Ascending aorta (tissue), 2 donors: ENCODE measurements at places on chromosomes 6 and 20.

DNA sequence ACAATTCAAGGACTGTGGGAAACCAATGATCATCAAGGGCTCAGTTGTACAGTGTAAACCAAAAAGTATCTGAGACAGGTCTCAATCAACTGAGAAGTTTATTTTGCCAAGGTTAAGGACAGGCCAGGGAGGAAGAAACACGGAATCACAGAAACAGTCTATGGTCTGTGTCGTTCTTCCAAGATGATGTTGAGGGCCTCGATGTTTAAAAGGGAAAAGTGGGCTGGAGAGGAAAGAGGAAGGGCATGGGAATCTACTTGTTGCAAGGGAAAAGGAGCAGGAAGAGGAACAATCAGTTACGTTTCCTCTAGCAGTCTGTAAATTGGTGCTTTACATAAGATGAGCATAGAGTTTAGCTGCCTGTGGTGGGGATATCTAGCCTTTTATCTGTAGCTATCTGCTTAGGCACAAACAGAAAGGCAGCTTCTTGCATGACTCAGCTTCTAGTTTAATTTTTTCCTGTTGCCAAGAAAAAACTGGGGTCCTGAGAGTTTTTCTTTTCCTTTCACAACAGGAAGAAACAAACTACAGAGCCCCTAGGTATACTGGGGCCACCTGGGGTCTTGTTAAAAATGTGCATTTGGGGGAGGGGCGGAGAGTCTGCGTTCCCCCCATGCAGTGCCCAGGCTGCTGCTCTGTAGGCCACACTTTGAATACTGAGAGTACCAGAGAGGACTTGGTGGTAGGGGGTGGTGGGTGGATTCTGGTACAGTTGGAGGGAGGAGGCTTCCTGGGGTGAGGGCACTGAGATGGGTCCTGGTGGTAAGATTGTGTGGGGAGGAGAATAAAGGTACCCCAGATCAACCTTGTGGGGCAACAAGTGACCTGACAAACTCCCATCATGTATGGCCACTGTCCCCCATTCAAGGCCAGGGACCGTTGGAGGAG lies 35.3 kb upstream of the EZR start:
- no peak for DNase-seq

GRCh38 chr6:135972586-135972985 lies 121.1 kb downstream of the PDE7B start:
- no peak for DNase-seq

GRCh38 chr6:101683884-101684283 lies 290.4 kb downstream of the GRIK2 start:
- DNase-seq: no peak

GRCh38 chr6:2734488-2735166 lies 16.1 kb downstream of the MYLK4 start:
- no peak for DNase-seq

- DNase-seq: no peak
Measured at GRCh38 chr20:24502661-24503060, 33.2 kb downstream of the SYNDIG1 start.

DNA sequence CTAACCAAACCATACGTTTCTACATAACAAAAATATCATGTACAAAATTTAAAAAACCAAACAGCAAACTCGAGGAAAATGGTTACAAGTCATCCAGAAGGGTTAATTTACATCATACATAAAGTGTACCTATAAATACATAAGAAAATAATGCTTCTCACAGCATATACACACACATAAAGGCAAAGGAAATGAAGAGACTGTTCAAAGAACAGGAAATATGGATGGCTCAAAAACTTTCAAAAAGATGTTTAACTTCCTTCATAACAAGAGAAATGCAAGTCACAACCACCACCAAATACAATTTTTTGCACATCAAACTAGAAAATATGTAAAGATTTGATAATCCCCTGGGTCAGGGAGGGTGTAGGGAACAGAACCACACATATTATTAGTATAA lies 7.5 kb downstream of the SLC22A23 start:
- no peak for DNase-seq

- no peak for DNase-seq
Measured at GRCh38 chr20:58619864-58620431, 31.1 kb upstream of the STX16 start.

DNA sequence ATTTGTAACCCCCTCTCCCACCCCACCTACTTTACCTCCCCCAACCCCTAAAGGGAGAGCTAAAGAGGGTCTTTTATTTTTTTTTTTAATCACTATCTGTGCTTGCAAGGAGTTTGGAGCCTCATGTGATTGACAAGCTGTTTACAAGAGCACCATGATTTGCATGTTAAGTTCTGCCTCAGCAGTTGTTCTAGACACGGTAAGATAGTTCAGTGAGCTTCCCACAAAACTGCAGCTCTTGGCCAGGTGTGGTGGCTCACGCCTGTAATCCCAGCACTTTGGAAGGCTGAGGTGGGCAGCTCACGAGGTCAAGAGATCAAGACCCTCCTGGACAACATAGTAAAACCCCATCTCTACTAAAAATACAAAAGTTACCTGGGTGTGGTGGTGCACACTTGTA lies 5.0 kb upstream of the PXDC1 start:
- no peak for DNase-seq

DNA sequence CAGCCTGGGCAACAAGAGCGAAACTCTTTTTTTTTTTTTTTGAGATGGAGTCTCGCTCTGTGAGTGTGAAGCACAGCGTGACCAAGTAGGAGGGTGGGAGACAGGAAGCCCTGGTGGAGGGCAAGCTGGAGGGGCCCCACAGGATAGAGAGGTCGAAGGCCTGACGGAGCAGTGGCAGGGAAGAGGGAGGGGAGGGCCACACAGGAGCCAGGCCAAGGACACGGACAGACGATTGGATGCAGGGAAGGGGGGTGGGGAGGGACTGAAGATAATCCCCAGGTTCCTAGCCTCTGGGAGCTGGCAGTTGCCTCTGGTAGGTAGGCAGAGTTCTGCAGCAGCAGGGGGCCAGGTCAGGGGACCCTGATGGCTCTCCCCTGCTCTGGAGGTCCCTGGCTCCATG lies 10.8 kb upstream of the GUCA1A start:
- DNase-seq: no peak

DNA sequence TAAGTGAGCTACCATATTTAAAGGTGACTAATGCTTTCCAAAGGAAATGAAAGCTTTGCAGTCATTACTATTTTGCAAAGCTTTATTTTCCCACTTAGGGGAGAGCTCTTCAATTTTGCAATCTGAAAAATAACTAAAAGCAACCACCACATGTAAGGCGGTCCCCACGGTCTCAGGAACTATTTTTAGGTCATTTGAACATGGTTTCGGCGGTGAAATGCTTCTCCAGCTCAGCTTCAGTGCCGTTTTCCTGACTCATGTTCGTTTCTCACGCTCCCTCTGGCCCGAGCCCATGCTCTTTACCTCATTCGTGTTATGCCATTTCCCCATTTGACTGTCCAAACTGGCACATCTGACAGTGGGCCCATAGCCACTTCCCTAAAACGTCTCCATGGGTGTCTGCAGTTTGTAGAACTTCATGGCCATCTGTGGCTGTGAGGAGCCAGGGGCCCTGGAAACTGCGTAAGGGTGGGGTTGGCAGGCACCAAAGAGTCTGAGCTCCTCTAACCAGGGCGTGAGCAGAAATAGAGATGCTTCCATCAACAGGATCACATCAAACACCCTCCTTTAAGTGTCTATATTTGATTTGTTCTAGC lies 46.5 kb downstream of the ADTRP start:
- peak; percentile 94 for DNase-seq

GRCh38 chr6:134299236-134299635 lies 18.7 kb downstream of the SGK1 start:
- no peak for DNase-seq

GRCh38 chr20:43040427-43040826 lies 149.3 kb downstream of the PTPRT start:
- no peak for DNase-seq

- DNase-seq: no peak
Measured at GRCh38 chr6:159973951-159974350, 5.1 kb downstream of the IGF2R start.

DNA sequence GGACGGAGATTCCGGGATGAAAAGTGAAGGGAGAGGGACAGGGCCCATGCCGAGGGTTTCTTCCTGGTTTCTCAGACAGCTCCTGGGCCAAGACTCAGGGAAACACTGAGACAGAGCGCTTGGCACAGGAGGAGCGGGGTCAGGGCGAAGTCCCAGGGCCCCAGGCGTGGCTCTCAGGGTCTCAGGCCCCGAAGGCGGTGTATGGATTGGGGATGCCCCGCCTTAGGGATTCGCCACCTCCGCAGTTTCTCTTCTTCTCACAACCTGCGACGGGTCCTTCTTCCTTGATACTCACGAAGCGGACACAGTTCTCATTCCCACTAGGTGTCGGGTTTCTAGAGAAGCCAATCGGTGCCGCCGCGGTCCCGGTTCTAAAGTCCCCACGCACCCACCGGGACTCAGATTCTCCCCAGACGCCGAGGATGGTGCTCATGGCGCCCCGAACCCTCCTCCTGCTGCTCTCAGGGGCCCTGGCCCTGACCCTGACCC lies 55.0 kb upstream of the HLA-A start:
- peak; percentile 79 for DNase-seq

DNA sequence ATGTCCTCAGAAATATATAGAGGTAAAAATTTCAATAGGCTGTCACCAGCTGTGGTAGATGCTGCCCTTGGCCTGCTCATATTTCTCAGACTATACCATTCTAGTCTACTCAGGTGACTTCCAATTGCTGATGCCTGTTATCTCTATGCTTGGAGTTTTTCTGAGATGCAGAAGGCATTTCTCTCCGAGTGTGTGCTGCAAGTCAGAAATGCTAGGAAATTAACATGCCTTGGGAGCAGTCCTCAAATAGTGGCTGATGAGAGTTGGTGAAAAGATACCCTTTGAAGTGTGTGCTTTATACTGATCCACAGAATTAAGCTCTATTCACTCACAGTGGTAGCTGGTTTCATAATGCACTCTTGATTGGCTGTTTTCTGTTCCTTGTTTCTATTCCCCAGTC lies 43.2 kb upstream of the PKIB start:
- no peak for DNase-seq

- no peak for DNase-seq
Measured at GRCh38 chr20:14643146-14643545, 305.7 kb upstream of the FLRT3 start.

GRCh38 chr6:110949679-110950285 lies 8.7 kb upstream of the GTF3C6 start:
- no peak for DNase-seq

GRCh38 chr20:5845681-5846615 lies 95.7 kb downstream of the SHLD1 start:
- no peak for DNase-seq

- no peak for DNase-seq
Measured at GRCh38 chr6:150420926-150421325, 52.1 kb downstream of the IYD start.

GRCh38 chr6:129543981-129544380 lies 166.0 kb downstream of the ARHGAP18 start:
- DNase-seq: no peak

DNA sequence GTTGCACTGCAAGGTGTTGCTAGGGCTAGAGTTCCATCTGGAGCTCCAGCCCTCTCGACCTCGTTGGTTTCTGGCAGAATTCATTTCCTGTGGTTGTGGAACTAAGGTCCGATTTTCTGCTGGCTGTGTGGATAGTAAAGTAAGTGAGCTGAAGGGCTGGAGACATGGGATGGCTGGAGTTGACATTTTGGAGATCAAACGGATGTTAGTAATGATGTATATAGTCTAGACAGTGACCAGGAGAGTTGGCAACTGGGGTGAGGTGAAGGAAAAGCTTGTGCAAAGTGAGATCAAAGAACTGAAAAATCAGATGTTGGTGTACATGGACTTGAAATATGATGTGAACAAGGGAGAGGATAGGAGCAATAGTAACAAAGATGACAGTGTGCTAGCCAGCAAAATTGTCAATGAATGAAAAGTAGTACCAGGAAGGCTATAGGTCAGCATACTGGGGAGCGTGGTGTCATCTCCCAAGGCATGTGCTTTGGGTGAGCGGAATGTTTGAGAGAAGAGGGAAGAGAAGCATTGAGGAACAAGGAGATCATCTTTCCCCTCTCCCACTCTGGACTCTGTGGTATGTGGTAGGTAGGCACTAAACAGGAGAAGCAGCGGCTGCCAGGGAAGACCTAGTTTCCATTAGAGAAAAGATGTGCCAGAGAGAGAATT lies 7.8 kb downstream of the QRSL1 start:
- no peak for DNase-seq

DNA sequence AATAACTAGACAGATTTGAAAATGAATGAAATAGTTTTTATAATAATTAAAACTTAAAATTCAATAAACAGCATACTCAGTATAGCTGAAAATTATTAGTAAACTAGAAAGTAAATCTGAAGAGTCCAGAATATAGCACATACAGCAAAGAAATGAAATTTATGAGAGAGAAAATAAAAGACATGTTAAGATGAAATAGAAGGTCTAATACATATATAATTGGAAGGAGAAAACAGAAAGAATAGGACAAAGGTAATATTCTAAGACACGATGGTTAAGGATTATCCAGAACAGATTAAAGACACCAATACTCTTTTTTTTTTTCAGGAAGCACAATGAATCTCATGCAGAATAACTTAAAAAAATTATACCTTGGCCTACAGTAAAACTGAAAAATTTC lies 69.0 kb downstream of the SESN1 start:
- DNase-seq: no peak

DNA sequence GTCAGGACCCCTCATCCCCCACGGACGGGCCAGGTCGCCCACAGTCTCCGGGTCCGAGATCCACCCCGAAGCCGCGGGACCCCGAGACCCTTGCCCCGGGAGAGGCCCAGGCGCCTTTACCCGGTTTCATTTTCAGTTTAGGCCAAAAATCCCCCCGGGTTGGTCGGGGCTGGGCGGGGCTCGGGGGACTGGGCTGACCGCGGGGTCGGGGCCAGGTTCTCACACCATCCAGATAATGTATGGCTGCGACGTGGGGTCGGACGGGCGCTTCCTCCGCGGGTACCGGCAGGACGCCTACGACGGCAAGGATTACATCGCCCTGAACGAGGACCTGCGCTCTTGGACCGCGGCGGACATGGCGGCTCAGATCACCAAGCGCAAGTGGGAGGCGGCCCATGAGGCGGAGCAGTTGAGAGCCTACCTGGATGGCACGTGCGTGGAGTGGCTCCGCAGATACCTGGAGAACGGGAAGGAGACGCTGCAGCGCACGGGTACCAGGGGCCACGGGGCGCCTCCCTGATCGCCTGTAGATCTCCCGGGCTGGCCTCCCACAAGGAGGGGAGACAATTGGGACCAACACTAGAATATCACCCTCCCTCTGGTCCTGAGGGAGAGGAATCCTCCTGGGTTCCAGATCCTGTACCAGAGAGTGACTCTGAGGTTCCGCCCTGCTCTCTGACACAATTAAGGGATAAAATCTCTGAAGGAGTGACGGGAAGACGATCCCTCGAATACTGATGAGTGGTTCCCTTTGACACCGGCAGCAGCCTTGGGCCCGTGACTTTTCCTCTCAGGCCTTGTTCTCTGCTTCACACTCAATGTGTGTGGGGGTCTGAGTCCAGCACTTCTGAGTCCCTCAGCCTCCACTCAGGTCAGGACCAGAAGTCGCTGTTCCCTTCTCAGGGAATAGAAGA lies 978 bp downstream of the HLA-A start:
- no peak for DNase-seq

GRCh38 chr6:47044397-47044796 lies 2.3 kb upstream of the ADGRF1 start:
- DNase-seq: no peak
